ENCODE measurements at places on chromosomes 3 and 15.

GRCh38 chr3:132669256-132669777 is 9.2 kb downstream of the UBA5 start:
- DNase-seq: no peak

DNA sequence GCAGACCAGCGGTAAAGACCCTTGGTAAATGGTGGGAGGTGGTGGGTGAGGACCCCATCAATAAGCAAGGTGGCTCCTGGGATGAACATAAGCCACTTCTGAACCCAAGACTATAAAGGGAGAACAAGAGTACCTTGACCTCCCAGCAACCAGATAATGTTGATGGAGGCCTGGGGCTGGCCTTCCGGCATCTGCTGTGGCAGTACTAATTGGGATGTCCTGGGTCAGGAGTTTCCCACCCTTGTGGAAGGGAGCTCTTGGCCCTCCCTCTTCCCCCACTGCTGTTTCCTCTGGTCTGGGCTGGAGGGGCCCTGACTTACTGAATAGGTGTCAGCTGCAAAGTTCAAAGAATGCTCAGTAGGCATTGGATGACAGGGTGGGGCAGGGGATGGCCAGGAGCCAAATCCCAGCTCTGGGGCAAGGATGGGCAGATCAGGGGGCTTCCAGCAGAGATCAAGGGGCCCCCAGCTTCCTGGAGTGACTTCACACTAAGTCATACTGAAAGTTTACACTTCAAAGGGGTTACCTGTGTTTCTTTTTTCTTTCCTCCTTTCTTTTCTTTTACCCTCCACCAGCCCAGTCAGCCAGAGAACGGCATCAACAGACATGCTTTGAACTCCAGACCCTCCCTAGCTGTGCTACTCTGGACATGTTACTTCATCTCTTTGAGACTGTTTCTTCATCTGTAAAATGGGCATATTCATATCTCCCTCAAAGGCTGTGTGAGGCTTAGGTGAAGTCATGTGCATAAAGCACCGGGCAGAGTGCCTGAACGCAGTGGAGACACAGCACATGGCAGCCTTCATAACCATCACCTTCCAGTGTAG is 1.5 kb downstream of the RBP1 start:
- no peak for DNase-seq

- no peak for DNase-seq
These were observed 80.1 kb downstream of the AQR start for GRCh38 chr15:34889476-34889875.

DNA sequence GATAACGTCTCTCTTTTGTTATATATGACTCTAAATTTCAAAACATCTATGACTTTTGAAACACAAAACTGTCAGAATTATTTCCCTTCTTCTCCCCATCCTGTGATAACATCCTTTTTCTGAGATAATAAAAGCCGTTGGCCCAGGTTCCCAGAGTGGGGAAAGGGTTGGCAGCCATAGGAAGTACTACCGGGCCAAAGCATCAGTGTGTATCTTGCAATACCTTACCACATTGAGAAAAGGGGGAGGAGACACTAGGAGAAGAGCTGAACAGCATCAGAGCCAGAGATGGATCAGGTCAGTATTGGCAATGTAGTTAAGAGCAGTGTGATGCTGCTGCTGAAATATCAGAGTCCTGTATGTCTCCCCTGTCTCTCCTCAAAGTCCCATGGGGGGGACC is 210.0 kb upstream of the PROK2 start:
- no peak for DNase-seq

- no peak for DNase-seq
These were observed 37.1 kb downstream of the SYNM start for GRCh38 chr15:99141943-99142342.

GRCh38 chr3:53123510-53123909 is 6.7 kb downstream of the RFT1 start:
- no peak for DNase-seq

DNA sequence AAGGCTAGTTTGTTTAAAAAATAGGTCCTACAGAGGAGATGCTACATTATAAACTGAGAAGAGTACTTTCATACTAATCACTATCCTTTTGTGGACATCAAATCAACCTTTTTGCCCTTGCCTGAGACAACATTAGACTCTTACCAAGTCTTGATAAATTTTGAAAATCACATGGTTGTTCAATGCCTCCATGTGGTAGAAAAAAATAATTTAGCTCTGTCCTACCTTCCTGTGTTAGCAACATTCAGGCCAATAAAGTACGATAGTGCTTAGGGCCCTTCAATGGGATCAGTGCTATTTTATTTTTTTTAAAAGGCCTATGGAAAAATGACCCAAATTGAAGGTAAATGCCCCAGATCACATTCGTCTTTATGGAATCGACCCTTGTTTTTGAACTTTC is 5.0 kb upstream of the UBE2E1 start:
- peak; percentile 8 for DNase-seq

DNA sequence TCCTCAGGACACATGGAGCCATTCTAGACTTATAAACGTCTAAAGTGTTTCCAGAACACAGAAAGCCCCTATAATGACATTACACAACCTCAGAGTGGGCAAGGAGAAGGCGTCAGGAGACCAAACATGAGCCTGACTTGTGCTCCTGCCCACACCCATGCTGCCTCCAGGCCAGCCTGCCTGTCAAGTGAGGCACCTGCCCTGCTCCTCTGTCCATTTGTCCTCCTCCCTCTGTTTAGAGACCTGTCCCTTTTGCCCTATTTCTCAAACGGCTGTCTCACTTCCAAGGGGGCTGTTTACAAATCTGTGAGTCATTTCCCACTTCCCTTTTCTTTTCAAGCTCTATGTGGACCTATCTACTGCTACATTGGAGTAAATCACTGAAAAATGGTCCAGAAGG is 21.0 kb downstream of the ZDHHC3 start:
- peak; percentile 60 for DNase-seq

DNA sequence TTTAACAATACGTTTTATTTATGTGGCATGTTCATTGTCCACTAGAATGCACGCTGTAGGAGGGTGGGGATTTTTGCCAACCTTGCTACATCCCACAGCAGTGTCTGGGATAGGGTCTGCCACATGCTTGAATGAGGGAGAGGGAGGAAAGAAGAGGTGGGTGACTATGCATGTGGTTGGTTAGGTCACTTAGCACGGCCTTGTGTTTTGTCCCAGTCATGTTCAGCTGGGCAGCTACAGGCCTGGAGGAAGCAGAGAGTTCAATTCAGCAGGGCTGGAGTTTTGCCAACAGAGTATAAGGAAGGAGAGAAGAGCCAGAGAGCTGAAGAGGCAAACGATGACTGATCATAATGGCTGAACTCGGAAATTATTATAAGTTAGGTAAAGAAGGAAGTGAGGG is 268.4 kb upstream of the NSMCE3 start:
- peak; percentile 37 for DNase-seq

DNA sequence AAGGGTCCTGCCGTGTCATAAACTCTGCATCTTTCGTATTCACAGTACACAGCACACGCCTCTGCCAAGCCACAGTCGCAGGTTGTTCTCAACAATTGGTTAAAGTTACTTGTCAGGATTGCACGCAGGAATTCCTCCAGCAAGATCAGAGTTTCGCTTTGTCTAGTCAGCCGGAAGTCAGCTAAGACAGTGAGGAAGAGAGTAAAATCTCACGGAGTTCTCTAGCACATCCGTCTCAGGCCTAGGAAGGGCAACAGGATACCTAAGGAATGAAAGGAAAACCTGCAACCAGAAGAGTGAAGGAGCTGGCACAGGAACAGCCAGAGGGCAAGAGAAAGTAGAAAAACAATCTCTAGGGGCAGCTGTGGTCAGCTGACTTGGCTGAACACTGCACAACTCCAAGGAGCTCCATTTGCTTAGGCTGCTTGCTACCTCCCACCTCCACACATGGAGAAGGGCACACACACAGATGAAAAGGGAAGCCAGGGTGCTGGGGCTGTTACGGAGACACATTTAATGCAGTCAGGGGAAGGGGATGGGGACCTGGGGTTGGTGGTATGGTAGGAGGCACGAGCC is 23.7 kb downstream of the RORA start:
- peak; percentile 24 for DNase-seq

- no peak for DNase-seq
These were observed 197.7 kb downstream of the LSAMP start for GRCh38 chr3:116247605-116248004.

DNA sequence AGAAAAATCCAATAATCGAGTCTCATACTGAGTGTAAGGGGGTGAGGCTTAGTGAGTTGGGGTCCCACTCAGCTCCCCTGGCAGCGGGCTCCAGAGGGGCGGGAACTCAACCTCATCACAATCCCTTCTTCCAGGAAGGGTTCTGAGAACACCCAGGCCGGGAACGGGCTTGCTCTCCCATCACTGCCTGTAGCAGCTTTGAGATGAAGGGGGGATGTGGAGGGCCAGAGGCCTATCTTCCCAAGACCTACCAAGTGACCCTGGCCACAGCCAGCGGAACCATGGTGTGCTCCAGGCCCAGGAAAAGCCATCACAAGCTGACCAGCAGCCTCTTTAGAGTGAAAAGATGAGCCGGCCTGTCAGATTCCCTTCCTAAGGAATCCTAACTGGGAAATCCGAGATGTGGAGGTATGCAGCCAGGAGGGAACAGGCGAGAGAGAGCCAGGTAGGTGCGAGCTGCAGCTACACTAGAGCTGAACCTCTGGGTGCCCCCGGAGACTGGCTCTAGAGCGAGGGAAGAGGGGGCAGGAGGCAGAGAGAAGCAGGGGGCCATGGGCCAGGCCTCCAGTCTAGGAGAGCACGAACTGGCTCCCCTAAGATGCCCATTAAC is 18.5 kb downstream of the GRAMD2A start:
- DNase-seq: no peak

GRCh38 chr3:111803123-111803593 is 55.9 kb upstream of the PHLDB2 start:
- DNase-seq: no peak

- no peak for DNase-seq
These were observed 21.3 kb upstream of the CACNA2D2 start for GRCh38 chr3:50524746-50525145.

DNA sequence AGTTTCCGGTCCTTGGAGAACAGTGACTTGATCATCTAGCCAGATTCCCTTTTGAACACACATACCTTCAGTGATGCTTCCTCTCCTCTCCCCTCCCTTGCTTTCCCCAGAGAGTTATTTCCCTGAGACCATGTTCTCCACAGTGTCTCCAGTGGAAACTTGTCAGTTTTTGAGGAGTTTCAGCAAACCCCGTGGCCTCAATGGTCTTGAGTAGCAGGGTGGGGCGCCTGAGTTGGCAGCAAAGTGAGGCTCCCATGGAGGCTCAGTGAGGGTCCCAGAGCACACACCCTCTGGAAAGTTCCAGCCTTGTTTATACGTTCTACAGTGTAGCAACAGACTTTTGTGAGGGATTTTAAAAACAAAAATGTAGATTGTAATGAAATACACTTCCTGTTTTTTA is 135.1 kb downstream of the LRRC28 start:
- no peak for DNase-seq

DNA sequence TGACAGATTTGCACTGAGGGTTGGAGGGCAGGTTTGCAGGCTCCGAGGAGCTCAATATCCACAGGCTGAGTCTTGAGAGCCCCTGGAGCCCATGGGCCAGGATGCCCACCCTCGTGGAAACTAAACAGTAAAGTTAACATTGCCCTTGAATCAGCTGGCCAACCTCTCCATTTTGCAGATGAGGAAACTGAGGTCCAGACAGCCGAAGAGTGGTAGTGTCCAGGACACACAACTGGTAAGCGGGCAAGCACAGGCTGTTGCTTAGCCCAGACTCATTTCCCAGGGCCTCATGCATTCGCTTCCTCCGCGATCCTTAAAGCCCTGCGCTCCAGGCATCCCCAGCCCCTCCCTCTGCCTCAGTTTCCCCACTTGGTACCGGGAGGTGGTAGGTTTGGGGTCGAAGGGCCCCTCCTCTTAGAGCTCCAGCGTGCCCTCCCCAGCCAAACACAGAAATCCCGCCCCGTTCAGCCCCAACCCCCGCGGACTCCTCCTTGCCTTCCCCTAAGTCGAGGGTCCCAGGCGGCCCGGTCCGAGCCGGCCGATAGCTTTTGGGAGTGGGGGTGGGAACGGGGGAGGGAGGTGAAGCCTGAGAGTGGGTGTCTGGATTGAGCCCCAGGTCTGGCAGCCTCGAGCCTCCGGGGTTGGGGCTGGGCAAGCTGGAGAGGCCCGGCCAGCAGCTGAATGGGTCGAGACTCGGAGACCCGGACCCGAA is 3.5 kb downstream of the PTH1R start:
- no peak for DNase-seq

- DNase-seq: peak; percentile 38
These were observed 19.9 kb downstream of the SPICE1 start for GRCh38 chr3:113495035-113495434.

- no peak for DNase-seq
These were observed 68.5 kb upstream of the GBE1 start for GRCh38 chr3:81829937-81830336.

DNA sequence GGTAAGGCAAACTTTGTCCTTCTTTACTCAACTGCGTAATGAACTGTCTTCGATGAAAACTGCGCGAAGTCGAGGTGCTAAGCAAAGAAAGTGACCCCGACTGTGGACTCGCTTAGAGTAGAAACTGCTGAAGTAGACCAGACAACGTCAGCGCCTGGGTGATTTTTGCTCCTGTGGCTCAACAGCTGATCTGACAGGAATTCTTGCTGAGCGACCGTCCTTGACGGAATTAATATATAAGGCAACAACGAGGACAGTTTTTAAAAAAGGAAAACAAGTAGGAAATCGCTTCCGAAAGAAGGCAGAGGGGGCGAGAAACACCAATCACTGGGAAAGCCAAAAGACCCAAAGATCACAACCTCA is 541 bp downstream of the RPS27L start:
- DNase-seq: peak; percentile 72

GRCh38 chr15:89136818-89137772 is 48.8 kb downstream of the ABHD2 start:
- DNase-seq: no peak

DNA sequence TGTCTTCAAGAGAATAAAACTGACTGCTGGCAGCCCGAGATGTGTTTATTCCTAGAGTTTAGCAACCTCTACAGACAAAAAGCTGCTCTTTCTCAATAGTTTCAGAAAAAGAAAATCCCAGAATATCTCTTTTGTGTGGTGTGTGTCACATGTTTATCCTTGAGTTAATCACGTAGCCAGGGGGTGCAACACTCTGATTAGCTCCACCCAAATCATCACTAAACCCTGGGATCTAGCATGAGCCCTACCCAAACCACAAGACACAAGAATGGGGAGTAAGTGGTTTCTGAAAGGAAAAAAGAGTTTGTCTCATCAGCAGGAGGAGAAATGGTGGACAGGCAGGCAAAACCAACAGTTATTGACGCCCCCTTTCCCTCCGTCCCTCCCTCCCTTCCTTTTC is 78.5 kb upstream of the AGBL1 start:
- DNase-seq: no peak

All from RPMI8226 (cell line).